Calu3 (cell line): ENCODE measurements at places on chromosomes 7 and 10. TPM values are rescaled to one million over a fixed set of nuclear protein-coding genes. Genes with fewer than 3 reads are reported as not detected.
A peak's percentile ranks its signal among the peaks of the same experiment; 100 is the strongest.

GRCh38 chr7:154852205-154852604 is 150.7 kb downstream of the PAXIP1 start:
- no peaks in the 10 kb centered on the region for H3K4me1 ChIP-seq
- no peaks in the 10 kb centered on the region for H3K36me3 ChIP-seq
- no peaks in the 10 kb centered on the region for H3K27me3 ChIP-seq

DNA sequence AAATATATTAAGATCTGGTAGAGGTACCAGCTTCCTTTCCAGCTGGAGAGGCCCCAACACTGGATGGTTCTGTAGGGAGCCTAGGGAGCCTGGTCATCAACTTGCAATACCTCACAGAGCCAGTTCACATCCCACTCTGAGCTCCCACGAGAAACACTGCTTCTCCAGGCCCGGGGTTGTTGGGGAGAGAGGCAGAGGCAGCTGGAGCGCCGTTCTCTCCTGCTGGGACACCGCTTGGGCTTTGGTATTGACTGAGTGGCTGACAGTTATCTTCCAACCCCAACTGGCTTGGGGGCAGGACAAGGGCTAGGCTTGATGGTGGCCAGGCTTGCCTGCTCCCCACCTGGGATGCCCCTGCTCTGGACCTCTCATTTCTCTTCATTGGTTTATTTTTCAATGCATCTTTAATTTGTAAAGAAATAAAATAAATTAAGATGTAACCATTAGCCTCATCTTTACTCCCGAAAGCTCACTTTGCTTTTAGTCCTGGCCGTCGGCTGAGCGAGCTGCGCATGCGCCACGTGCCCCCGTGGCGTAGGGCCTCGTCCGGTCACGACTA is 10.0 kb upstream of the CHCHD1 start:
- peak overlapping the region; percentile 35 for H3K27ac ChIP-seq
- peaks cover 24% of the 10 kb centered on the region for H3K4me1 ChIP-seq
- no peaks in the 10 kb centered on the region for H3K27me3 ChIP-seq
- H3K36me3 ChIP-seq, result peaks cover 59% of the 10 kb centered on the region
- DNase-seq, result peak; percentile 88

GRCh38 chr10:79098596-79099015 is 29.8 kb downstream of the ZMIZ1 start:
- no peak overlapping the region for H3K27ac ChIP-seq
- H3K4me3 ChIP-seq, result no peak overlapping the region
- H3K36me3 ChIP-seq, result peaks cover 20% of the 10 kb centered on the region
- H3K4me1 ChIP-seq, result peaks cover 81% of the 10 kb centered on the region
- no peak for DNase-seq

GRCh38 chr7:65927489-65928448 is 54.2 kb downstream of the GUSB start:
- no peak overlapping the region for H3K4me3 ChIP-seq
- no peak overlapping the region for H3K27ac ChIP-seq
- no peaks in the 10 kb centered on the region for H3K36me3 ChIP-seq
- DNase-seq, result no peak
- H3K4me1 ChIP-seq, result peaks cover 8% of the 10 kb centered on the region
- H3K27me3 ChIP-seq, result no peaks in the 10 kb centered on the region

DNA sequence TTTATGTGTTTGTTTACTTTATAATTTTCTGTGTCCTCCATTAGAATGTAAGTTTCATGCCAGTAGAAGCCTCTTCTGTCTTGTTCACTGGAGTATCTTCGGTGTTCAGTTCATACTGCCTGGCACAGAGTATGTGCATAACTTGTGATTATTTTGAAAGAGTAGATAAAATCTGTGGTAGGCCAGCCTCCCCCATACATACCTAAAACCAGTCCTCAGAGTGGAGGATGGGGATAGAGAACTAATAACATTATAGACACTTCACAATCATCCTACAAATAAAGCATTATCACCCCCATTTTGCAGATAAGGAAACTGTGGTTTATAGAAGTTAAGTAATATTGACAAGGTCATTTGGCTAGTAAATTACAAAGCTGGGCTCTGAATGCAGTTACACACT is 28.0 kb downstream of the VIM start:
- no peak overlapping the region for H3K27ac ChIP-seq
- no peaks in the 10 kb centered on the region for H3K36me3 ChIP-seq
- DNase-seq, result no peak
- H3K27me3 ChIP-seq, result peaks cover 23% of the 10 kb centered on the region

DNA sequence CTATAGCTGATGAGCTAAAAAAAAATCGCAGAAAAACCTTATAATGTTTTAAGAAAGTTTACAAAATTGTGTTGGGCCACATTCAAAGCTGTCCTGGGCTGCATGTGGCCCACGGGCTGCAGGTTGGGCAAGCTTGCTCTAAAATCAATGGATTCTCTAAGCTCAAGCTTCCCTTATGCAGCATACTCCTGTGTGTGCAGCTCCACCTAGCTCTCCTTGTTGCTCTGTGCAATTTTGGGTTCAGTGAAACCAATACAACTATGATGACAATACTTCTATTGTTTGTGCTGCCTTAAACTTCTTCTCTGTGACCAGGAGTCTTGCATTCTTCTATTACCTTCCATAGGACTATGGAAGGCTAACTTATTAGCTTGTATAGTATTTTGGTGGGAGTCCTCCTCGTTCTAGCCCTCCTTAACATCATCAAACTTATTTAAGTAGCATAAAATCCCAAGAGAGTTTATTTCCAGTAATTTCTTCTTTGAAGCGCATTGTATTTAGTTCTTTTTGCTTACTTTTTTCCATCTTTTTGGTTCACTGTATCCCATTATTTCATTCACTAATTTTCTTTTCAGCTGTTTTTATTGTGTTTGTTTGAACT is 170.9 kb upstream of the SMIM30 start:
- H3K36me3 ChIP-seq, result no peaks in the 10 kb centered on the region
- H3K4me1 ChIP-seq, result no peaks in the 10 kb centered on the region
- DNase-seq, result peak; percentile 31
- H3K27ac ChIP-seq, result no peak overlapping the region
- no peaks in the 10 kb centered on the region for H3K27me3 ChIP-seq

GRCh38 chr7:95592570-95592969 is 3.7 kb downstream of the PDK4 start:
- DNase-seq, result no peak
- H3K4me3 ChIP-seq, result no peak overlapping the region
- H3K4me1 ChIP-seq, result no peaks in the 10 kb centered on the region

- H3K27me3 ChIP-seq, result no peaks in the 10 kb centered on the region
- DNase-seq, result no peak
- H3K4me1 ChIP-seq, result no peaks in the 10 kb centered on the region
- H3K27ac ChIP-seq, result no peak overlapping the region
- H3K36me3 ChIP-seq, result no peaks in the 10 kb centered on the region
Observed at GRCh38 chr7:64872351-64873154, 30.5 kb upstream of the ZNF273 start.

TEX36 gene
- not detected in 2 replicates for total RNA-seq

DNA sequence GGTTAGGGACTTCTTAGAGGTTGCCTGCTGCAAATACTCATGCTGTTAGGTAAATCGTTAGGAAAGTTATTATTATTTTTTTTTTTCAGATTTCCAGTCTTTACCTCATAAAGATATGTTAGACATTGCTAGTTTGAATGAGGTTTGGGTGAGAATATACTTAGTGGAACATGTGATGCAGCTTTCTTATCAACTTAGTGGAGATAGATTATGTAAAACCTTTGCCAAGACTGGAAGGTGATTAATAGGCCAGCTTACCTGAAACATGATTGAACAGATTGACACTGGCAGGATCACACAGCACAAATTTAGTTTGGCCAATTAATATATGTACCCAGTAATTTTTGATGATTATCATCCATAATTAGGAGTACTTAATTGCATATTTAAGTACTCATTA is 32.3 kb downstream of the ADD3 start:
- no peaks in the 10 kb centered on the region for H3K36me3 ChIP-seq
- H3K4me3 ChIP-seq, result no peak overlapping the region
- DNase-seq, result no peak
- no peak overlapping the region for H3K27ac ChIP-seq

- H3K36me3 ChIP-seq, result peaks cover 3% of the 10 kb centered on the region
- H3K27me3 ChIP-seq, result no peaks in the 10 kb centered on the region
- no peak overlapping the region for H3K27ac ChIP-seq
- DNase-seq, result no peak
- no peaks in the 10 kb centered on the region for H3K4me1 ChIP-seq
Observed at GRCh38 chr10:6840766-6841165, 260.7 kb upstream of the PRKCQ start.

TBX20 gene
- 3.3 and 3.4 TPM in 2 replicates for total RNA-seq

SLC16A9 gene
- total RNA-seq, result 2.2 and 2.4 TPM in 2 replicates

DNA sequence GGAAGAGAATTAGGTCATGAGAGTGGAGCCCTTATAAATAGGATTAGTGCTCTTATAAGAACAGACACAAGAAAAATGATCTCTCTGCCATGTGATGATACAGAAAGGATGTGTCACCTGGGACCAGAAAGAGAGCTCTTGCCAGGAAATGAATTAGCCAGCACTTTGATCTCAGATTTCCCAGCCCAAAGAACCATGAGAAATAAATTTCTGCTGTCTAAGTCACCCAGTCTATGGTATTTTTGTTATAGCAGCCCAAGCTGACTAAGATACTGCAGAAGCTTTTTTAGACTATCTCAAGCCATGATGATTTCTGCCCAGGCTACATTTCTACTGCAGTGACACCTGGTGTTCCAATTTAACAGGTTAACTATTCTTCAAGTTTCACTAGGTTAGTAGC is 84.8 kb downstream of the RSU1 start:
- H3K27ac ChIP-seq, result no peak overlapping the region
- H3K36me3 ChIP-seq, result no peaks in the 10 kb centered on the region
- H3K4me1 ChIP-seq, result no peaks in the 10 kb centered on the region
- no peaks in the 10 kb centered on the region for H3K27me3 ChIP-seq

- H3K27ac ChIP-seq, result no peak overlapping the region
- H3K27me3 ChIP-seq, result peaks cover 46% of the 10 kb centered on the region
- no peak overlapping the region for H3K4me3 ChIP-seq
- no peaks in the 10 kb centered on the region for H3K4me1 ChIP-seq
Observed at GRCh38 chr7:117273814-117274225, 49.0 kb downstream of the WNT2 start.

CACNA2D1 gene
- 10.1 and 10.4 TPM in 2 replicates for total RNA-seq

ZNF398 gene
- 14.6 and 17.0 TPM in 2 replicates for total RNA-seq

- peaks cover 12% of the 10 kb centered on the region for H3K36me3 ChIP-seq
- H3K4me1 ChIP-seq, result peaks cover 43% of the 10 kb centered on the region
- H3K27me3 ChIP-seq, result no peaks in the 10 kb centered on the region
- no peak for DNase-seq
Observed at GRCh38 chr7:47552621-47553020, 29.3 kb downstream of the TNS3 start.

GRCh38 chr7:469563-469961 is 50.1 kb downstream of the PDGFA start:
- H3K4me3 ChIP-seq, result no peak overlapping the region
- no peak overlapping the region for H3K27ac ChIP-seq
- no peaks in the 10 kb centered on the region for H3K4me1 ChIP-seq
- peaks cover 5% of the 10 kb centered on the region for H3K36me3 ChIP-seq
- peak; percentile 6 for DNase-seq
- H3K27me3 ChIP-seq, result peaks cover 46% of the 10 kb centered on the region

GRCh38 chr10:93054486-93054885 is 6.1 kb upstream of the CYP26C1 start:
- H3K27me3 ChIP-seq, result no peaks in the 10 kb centered on the region
- no peaks in the 10 kb centered on the region for H3K36me3 ChIP-seq
- H3K4me3 ChIP-seq, result no peak overlapping the region
- no peaks in the 10 kb centered on the region for H3K4me1 ChIP-seq
- no peak for DNase-seq

GRCh38 chr10:34956756-34957155 is 133.4 kb downstream of the CUL2 start:
- no peaks in the 10 kb centered on the region for H3K36me3 ChIP-seq
- DNase-seq, result no peak
- no peak overlapping the region for H3K4me3 ChIP-seq
- no peaks in the 10 kb centered on the region for H3K27me3 ChIP-seq

DNA sequence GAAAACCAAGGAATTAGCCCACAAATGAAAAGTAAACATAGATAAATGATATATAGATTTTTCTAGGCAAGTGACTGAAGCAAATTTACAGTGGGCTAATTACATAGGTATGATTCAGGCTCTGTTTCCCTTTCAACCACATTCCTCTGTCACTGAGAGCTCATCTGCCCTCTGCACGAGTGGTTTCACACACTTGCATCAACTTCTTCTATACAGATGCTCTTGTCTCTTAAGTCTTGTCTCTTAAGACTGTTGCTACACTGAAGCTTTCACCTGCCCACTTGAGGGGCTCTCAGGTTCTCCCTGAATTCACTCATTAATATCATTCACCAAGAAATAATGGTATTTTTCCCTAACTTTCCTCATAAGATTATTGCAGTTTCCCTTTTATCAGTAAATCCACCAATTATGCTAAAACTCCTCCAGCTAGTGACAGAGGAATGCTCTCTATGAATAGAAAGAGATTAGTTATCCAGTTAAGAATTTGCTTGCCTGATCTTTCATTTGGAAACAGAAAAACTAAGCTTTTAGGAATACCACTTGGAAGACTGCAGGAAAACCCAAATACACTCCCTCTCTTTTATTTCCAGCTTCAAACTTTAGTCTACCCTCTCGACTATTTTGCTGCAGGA is 95.7 kb downstream of the ELAPOR2 start:
- no peak overlapping the region for H3K4me3 ChIP-seq
- no peak for DNase-seq
- no peaks in the 10 kb centered on the region for H3K27me3 ChIP-seq
- H3K27ac ChIP-seq, result no peak overlapping the region
